ENCODE measurements at places on chromosomes 16 and 17. TPM values are rescaled to one million over a fixed set of nuclear protein-coding genes. Genes with fewer than 3 reads are reported as not detected.

- H3K4me3 ChIP-seq, result no peak overlapping the region
- H3K4me1 ChIP-seq, result no peaks in the 10 kb centered on the region
- DNase-seq, result no peak
- peaks cover 26% of the 10 kb centered on the region for H3K36me3 ChIP-seq
- no peak overlapping the region for H3K27ac ChIP-seq
- H3K27me3 ChIP-seq, result no peaks in the 10 kb centered on the region
Measured at GRCh38 chr16:626787-627453, 3.9 kb upstream of the WFIKKN1 start.

- peaks cover 1% of the 10 kb centered on the region for H3K36me3 ChIP-seq
- no peaks in the 10 kb centered on the region for H3K27me3 ChIP-seq
- H3K4me3 ChIP-seq, result peak overlapping the region; percentile 95
- DNase-seq, result no peak
- H3K27ac ChIP-seq, result peak overlapping the region; percentile 92
Measured at GRCh38 chr16:23509782-23510163, 521 bp downstream of the GGA2 start.

GRCh38 chr17:42608305-42609181 lies 631 bp downstream of the RETREG3 start:
- peaks cover 9% of the 10 kb centered on the region for H3K36me3 ChIP-seq
- H3K4me3 ChIP-seq, result peak overlapping the region; percentile 76
- peak overlapping the region; percentile 89 for H3K27ac ChIP-seq
- H3K27me3 ChIP-seq, result no peaks in the 10 kb centered on the region
- no peak for DNase-seq
- H3K4me1 ChIP-seq, result peaks cover 6% of the 10 kb centered on the region

DNA sequence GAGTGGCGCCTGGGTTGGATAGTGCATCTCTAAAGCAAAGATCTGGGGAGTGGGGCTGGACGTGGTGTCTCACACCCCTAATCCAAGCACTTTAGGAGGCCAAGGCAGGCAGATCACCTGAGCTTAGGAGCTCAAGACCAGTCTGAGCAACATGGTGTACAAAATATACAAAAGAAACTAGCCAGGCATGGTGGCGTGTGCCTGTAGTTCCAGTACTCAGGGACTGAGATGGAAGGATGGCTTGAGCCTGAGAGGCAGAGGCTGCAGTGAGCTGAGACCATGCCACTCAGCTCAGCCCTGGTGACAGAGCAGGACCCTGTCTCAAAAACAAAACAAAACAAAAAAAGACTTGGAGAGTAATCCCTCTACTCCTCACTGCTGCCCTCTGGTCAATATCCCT lies 96.0 kb downstream of the ZFHX3 start:
- no peaks in the 10 kb centered on the region for H3K27me3 ChIP-seq
- no peak for DNase-seq
- peaks cover 20% of the 10 kb centered on the region for H3K36me3 ChIP-seq
- H3K4me3 ChIP-seq, result no peak overlapping the region
- H3K4me1 ChIP-seq, result no peaks in the 10 kb centered on the region

GRCh38 chr16:51818342-51818944 lies 667.4 kb upstream of the SALL1 start:
- no peaks in the 10 kb centered on the region for H3K36me3 ChIP-seq
- no peak overlapping the region for H3K4me3 ChIP-seq
- H3K4me1 ChIP-seq, result no peaks in the 10 kb centered on the region
- DNase-seq, result no peak
- no peak overlapping the region for H3K27ac ChIP-seq
- H3K27me3 ChIP-seq, result no peaks in the 10 kb centered on the region

- H3K36me3 ChIP-seq, result no peaks in the 10 kb centered on the region
- DNase-seq, result no peak
- no peaks in the 10 kb centered on the region for H3K4me1 ChIP-seq
- H3K4me3 ChIP-seq, result no peak overlapping the region
- H3K27me3 ChIP-seq, result no peaks in the 10 kb centered on the region
- H3K27ac ChIP-seq, result no peak overlapping the region
Measured at GRCh38 chr16:61580579-61580978, 455.7 kb downstream of the CDH8 start.

GRCh38 chr17:65039336-65039988 lies 17.1 kb downstream of the GNA13 start:
- H3K4me3 ChIP-seq, result no peak overlapping the region
- no peak overlapping the region for H3K27ac ChIP-seq
- H3K36me3 ChIP-seq, result no peaks in the 10 kb centered on the region
- peaks cover 30% of the 10 kb centered on the region for H3K4me1 ChIP-seq
- H3K27me3 ChIP-seq, result no peaks in the 10 kb centered on the region

DNA sequence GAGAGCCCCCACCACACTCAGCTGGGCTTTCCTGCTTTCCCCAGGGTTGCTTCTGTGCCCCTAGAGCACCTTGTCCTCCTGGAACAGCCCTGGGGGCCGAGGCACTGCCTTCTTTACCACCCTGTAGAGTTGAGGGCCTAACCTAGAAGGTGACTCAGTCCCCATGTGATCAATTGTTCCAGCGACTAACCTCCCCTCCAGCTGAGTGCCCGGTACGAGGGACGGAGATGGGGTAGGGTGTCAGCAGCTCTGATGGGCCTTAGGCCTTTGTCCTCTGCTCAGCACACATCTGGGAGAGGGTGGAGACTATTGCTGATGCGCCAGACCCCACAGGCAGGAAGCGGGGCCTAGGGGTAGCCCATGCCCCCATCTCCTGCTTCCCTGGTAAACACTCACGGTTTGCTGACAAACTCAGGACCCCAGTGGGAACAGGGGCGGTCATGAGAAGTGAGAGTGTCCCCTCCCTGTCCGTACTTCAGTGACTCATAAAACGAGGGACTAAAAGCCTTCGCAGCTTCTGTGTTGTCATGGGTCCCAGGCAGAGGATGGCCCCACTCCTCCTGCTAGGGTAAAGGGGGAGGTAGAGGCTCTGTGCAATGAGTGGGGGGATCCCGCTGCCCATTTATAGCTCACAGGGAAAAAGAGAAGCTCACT lies 33.1 kb downstream of the NECAB2 start:
- H3K4me1 ChIP-seq, result no peaks in the 10 kb centered on the region
- H3K36me3 ChIP-seq, result no peaks in the 10 kb centered on the region
- no peak for DNase-seq
- H3K27ac ChIP-seq, result no peak overlapping the region
- no peaks in the 10 kb centered on the region for H3K27me3 ChIP-seq

- no peaks in the 10 kb centered on the region for H3K4me1 ChIP-seq
- no peak for DNase-seq
- no peaks in the 10 kb centered on the region for H3K36me3 ChIP-seq
- H3K27ac ChIP-seq, result no peak overlapping the region
Measured at GRCh38 chr16:68764862-68765261, 27.8 kb downstream of the CDH1 start.

- no peak overlapping the region for H3K27ac ChIP-seq
- DNase-seq, result no peak
Measured at GRCh38 chr17:80265205-80266068, 4.8 kb downstream of the RNF213 start.

GRCh38 chr17:8518326-8518725 lies 82.6 kb downstream of the NDEL1 start:
- no peak for DNase-seq
- H3K4me1 ChIP-seq, result peaks cover 10% of the 10 kb centered on the region
- peak overlapping the region; percentile 44 for H3K27ac ChIP-seq

GRCh38 chr16:88886845-88887521 lies 20.5 kb upstream of the PABPN1L start:
- DNase-seq, result no peak
- H3K36me3 ChIP-seq, result no peaks in the 10 kb centered on the region
- no peak overlapping the region for H3K4me3 ChIP-seq
- no peaks in the 10 kb centered on the region for H3K27me3 ChIP-seq
- H3K4me1 ChIP-seq, result no peaks in the 10 kb centered on the region
- H3K27ac ChIP-seq, result no peak overlapping the region

DNA sequence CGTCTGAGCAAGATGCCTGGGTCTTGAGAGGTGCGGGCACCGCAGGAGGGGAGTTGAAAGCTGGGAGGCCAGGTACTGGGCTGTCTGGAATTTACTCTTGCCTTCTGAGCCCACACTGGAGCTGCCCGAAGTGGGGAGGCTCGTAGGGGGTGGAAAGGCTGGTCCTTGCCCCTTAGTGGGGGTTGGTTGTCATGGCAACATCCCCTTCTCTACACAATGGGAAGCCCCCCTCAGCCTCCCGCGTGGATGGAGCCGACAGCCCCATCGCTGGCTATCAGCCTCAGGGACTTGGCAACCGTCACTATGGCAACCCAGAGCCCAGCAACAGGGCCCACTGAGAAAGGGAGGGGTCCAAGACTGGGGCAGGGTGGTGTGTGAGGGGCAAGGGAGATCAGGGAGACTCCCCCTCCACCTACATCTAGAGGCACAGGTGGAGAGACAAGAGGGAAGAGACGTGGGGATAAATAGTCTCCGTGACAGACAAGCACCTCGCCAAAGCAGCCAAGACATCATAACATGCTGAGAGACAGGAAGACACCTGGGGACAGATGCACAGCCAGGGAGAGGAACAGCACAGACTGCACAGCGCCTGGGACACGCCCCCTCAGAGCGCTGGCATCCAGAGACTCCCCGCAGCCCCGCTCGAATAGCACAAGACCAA lies 5.3 kb upstream of the DNAH2 start:
- no peak overlapping the region for H3K4me3 ChIP-seq
- no peak for DNase-seq
- H3K27me3 ChIP-seq, result no peaks in the 10 kb centered on the region
- no peaks in the 10 kb centered on the region for H3K36me3 ChIP-seq

DNA sequence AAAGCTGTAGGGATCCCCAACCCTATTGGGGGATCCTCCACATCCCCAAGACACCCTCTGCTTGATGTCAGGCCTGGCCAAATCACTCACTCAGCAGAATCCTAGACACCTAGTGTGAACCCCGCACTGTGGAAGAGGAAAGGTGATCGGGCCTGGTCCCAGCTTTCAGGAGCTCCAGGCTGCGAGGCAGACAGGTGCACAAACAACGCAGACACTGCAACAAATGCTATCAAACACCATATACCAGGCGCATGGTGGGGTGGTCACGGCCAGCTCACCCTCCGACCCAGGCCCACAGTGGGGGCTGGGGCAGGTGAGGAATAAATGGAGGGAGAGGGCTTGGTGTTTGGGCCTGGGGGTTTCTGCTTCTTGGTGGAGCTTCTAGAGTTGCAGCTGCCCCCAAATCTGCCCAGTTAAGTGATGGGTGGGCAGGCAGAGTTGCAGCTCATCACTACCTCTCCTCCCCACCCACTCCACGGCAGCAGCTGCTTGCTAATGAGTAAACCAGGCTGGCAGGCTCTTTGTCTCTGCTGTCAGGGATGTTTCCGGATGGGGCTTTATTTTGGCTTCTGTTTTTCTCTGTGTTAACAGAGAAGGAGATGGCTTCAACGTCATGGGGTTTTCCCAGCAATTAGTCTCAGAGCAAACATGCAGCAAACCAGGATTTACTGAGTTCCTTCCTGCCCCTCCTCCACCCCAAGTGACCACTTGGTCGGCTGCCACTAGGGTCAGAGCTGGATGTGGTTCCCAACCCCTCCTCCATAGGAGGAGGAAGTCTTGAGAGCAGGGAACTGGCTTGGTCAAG lies 46.6 kb downstream of the PECAM1 start:
- H3K27me3 ChIP-seq, result no peaks in the 10 kb centered on the region
- no peaks in the 10 kb centered on the region for H3K4me1 ChIP-seq
- H3K27ac ChIP-seq, result peak overlapping the region; percentile 56
- no peaks in the 10 kb centered on the region for H3K36me3 ChIP-seq

GRCh38 chr17:79478841-79479240 lies 132.0 kb downstream of the RBFOX3 start:
- H3K4me1 ChIP-seq, result no peaks in the 10 kb centered on the region
- no peaks in the 10 kb centered on the region for H3K27me3 ChIP-seq
- H3K36me3 ChIP-seq, result no peaks in the 10 kb centered on the region
- no peak overlapping the region for H3K27ac ChIP-seq

GRCh38 chr16:57049678-57050077 lies 42.7 kb upstream of the CPNE2 start:
- H3K4me1 ChIP-seq, result no peaks in the 10 kb centered on the region

DNA sequence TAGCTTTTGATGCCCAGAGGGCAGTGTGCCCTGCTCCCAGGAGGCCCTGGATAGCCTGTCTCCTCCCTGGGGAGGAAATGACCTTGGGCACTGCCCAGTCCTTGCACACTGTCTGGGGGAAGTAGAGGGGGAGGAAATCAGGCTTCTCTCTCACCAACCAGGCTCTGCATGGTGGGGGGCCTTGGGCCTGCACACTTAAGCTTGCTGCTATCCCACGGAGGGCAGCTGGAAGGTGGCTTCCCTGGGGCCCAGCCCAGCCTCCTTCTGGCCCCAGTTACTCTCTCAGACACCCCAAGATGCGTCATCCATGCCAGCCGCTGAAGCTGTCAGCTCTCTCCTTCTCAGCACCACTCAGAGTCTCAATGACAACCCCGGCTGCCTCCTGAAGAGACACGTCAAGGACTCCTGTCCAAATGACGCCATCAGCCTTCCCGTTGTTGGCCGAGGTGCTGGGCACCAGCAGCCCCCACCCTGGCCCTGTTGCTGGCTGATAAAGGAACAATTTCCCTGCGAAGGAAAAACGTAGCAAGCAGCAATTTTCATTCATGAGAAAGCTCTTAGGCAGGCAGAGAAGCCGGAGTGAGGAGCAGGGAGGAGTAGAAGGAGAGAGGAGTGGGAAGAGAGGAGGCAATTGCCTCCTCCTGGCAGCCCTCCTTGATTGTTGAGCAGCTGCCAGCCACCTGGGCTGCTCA lies 95.5 kb downstream of the SDK2 start:
- no peak overlapping the region for H3K4me3 ChIP-seq
- no peak overlapping the region for H3K27ac ChIP-seq
- no peak for DNase-seq
- no peaks in the 10 kb centered on the region for H3K4me1 ChIP-seq
- H3K27me3 ChIP-seq, result no peaks in the 10 kb centered on the region
- no peaks in the 10 kb centered on the region for H3K36me3 ChIP-seq

GRCh38 chr17:39699818-39700147 lies at the start of gene ERBB2:
Gene ERBB2, plus strand, starts transcription at chr17:39700064. Its CDS starts 175 bp downstream, at chr17:39700239.
- peak within 1 kb of the TSS; percentile 84 for H3K4me3 ChIP-seq
- peak within 1 kb of the TSS; percentile 87 for H3K27ac ChIP-seq
- DNase-seq, result peak; percentile 90
- H3K36me3 ChIP-seq, result no peaks in the 10 kb centered on the region
- H3K4me1 ChIP-seq, result peaks cover 21% of the 10 kb centered on the region

- H3K27me3 ChIP-seq, result no peaks in the 10 kb centered on the region
- H3K4me3 ChIP-seq, result no peak overlapping the region
- H3K27ac ChIP-seq, result no peak overlapping the region
- no peaks in the 10 kb centered on the region for H3K4me1 ChIP-seq
- no peaks in the 10 kb centered on the region for H3K36me3 ChIP-seq
Measured at GRCh38 chr17:30366536-30366935, 12.2 kb upstream of the CPD start.

HBQ1 gene
- not detected for total RNA-seq

CFAP52 gene
- total RNA-seq, result not detected

RFWD3 gene
- 54.6 TPM for total RNA-seq

CHP2 gene
- total RNA-seq, result not detected

FAM20A gene
- 60.0 TPM for total RNA-seq

Data from ascending aorta (tissue), 2 donors.